ENCODE measurements at places on chromosomes 1 and 21.

DNA sequence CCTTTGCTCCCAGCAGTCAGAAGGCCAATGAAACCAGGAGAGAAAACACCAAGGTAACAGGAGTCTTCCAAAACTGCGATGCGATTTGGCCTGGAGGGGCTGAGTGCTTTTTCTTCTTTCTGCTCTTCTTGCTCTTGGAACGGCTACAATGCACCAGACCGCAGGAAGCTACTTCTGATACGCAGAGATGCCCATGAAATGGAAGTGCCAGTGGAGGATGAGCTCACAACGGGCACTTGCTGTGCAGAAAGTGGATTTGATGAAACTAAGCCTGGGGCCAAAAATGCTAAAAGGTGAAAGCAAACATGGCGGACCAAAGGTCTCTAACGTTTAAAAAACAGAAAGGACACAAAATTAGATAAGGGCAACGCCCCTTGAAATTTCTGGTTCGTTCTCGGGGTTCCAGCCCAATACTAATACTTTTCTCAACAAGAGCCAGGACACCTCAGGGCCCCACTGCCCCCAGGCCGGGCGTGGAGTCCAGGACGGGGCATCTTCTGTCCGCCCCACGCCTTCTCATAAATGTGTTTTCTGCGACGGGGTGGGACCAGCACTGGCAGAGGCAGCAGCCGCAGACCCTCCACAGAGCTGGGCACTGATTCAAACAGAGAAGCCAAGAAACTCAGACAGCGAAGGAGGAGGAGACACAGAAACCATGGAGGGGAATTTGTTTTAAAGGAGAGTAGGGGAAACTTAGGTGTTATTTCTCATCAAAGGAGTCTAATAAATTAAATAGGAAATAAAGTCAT lies 101.3 kb downstream of the CRYAA start:
- no peak for DNase-seq

- no peak for DNase-seq
Measured at GRCh38 chr1:237851210-237851845, 39.4 kb downstream of the ZP4 start.

GRCh38 chr1:1085911-1086841 lies 12.1 kb upstream of the RNF223 start:
- DNase-seq, result no peak

DNA sequence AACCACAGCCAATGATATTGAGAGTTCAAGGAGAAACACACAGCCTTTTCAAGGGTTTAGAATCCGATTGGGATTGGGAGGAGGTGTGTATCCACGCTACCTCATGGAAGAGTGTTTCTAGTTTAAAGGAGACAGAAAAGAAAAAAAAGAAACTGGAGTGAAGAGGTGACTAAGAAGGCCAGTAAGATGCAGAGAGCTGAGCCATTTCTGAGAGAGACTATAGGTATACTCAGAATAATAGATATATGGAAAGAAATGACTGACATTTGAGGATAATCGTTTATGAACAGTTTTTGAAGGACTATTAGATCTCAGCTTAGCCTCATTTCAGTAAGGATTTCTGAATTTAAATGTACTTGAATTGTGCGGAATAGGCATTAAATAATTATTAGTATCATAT lies 42.8 kb downstream of the LRRC8C start:
- no peak for DNase-seq

- peak; percentile 49 for DNase-seq
Measured at GRCh38 chr1:223716302-223716862, 4.0 kb downstream of the CAPN2 start.

DNA sequence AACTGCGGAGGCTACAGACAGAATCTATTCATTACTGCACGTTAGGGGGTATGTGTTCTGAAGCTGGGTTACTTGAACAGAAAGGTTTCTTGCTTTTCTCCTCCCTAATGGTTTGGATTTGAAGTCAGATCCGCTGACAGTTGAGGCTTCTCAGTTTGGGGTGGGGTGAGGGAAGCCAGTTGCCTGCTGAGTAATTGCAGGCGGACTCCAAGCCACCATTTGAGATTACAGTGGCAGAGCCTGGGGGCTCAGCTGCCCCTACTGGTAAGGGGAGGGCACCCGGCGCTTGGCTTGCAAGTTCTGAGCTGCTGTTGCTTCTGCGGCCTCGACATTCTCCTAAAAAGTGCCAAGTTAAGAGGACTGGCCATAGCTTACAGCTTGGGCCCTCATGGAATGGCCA lies 2.0 kb downstream of the GRHL3 start:
- DNase-seq, result no peak

DNA sequence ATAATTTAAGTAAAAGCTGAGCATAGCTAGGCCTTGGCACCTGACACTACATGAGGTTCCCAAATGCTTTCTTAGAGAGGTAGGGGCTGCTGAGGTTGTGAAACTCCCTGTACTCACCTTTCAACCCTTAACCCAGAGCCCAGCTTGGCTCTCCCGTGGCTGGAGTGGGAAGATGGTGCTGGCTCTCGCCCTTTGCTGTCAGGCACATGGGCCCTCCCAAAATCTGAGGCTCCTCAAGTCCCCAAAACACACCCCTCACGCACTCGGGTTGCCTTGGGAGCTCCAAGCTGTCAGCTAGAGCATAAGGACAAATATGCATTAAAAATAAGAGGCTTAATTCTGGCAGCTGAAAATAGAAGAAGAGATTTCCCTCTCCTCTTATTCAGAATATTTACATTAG lies 46.7 kb upstream of the PLPPR4 start:
- no peak for DNase-seq

GRCh38 chr1:236654957-236655356 lies 31.3 kb upstream of the ACTN2 start:
- DNase-seq, result no peak

GRCh38 chr1:10779201-10779600 lies 17.2 kb downstream of the CASZ1 start:
- no peak for DNase-seq

GRCh38 chr1:55673416-55673815 lies 458.3 kb upstream of the USP24 start:
- DNase-seq, result no peak

DNA sequence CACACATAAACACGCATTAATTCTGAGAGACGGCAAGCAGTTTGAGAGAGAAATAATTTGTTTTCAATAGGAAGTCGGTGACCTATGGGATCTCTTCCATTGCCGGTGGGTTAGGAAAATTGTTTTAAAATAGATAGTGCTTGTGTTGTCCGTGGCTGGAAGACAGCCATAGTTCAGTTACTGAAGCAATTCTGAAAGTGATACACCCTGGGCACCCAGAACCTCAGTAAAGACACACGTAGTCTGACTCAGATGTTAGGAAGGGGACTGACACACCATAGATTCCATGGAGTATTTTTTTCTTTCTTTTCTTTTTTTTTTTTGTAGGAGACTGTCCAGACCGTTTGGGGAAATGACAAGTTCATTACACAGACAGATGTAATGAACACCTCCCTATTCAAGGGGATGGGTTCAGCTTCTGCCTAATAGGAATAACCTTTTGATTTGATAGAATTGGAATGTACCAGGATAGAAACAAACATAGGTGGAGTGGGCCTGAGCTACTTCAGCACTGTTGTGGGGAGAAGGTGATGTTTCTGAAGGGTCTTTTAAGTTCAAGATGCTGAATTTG lies 1.6 kb downstream of the C1orf21 start:
- no peak for DNase-seq

DNA sequence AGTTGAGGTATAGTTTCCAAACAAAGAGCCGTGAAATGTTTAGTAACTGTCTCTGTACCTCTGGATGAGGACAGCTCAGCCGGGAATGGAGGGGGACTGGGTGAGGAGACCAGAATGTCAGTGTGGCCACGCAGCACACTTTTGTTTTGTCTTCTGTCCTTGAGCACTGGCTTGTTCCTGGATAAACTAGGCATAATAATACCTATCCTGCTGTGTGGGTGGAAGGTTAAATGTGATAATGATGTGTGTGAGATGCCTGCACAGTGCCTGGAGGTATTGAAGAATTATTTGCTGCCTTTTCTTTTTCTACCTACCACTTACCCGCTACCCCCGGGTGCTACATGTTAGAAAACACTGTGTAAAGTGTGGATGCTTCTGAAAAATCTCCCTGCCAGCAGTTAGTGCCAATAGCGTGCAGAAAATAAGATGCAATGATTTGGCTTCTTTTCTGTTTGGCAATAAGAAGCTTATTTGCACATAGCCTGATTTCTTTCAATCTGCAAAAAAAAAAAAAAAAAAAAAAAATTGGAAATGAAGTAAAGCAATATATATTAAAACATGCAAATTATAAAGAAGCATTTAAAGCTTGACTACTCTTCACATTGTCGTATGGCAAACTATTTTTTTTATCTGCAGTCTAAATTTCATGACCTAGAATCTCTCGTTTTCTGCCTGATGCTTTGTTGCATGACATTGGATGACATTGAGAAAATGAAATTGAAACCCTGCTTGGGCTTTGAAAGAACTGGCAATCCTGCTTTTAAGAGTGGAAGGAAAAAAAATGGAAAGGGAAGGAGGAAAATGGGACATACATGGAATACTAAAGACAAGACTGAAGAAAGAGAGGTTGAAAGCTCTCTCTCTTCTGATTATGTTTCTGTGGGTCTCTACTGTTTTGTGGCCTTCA lies 89.5 kb downstream of the DISC1 start:
- DNase-seq, result no peak

- DNase-seq, result no peak
Measured at GRCh38 chr1:226428348-226428747, 20.5 kb upstream of the PARP1 start.

- DNase-seq, result no peak
Measured at GRCh38 chr1:66580081-66580480, 46.1 kb downstream of the SGIP1 start.

DNA sequence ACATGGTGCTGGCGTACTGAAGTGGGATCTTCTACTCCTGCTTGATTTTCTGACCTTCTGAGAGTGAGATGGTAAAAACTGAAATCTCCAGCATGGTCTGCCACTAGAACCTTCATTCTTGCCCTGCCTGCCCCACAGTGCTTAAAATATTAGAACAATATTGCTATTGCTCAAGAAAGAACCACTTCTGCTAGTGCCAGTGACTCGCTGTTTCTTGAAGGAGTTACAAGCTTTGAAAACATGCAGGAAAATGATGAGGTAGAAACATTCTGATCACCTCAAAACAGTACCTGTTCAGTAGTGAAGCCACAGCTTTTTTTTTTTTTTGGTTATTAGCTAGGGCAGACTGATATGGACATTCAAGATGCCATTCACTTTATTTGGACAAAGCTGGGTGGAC lies 95.3 kb downstream of the BACH1 start:
- DNase-seq, result no peak

DNA sequence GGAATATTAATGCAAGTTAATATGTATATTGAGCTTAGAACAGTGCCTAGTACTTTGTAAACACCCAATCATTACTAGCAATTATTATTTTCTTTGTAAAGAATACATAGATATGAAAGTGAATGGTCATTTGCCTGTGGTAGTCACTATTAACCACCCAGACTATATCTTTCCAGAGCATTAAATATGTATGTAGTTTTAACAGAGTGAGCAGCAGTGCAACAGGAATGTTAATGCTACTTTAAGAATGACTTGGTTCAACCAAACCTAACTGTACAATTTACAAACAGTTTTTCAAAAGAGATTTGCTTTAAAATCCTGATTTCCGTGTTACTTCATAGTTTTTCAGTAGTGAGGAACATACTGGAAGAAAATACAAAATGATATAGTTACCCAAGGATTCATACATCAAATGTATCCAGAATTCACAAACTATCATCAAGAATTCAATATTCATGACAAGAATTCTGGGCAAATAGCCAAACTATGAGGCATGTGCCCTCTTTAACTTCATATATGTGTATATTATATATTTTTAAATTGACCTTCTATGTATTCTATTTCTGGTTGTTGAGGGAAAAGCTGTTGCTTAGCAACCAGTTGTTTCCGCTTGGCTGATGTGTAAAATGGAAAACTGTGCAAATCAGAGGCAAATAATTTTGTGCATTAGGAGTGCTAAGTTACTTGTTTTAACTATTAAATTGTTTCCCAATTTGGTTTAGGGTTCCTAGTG lies 34.9 kb upstream of the IVNS1ABP start:
- no peak for DNase-seq

- DNase-seq, result no peak
Measured at GRCh38 chr1:36542024-36542961, 59.6 kb upstream of the CSF3R start.

DNA sequence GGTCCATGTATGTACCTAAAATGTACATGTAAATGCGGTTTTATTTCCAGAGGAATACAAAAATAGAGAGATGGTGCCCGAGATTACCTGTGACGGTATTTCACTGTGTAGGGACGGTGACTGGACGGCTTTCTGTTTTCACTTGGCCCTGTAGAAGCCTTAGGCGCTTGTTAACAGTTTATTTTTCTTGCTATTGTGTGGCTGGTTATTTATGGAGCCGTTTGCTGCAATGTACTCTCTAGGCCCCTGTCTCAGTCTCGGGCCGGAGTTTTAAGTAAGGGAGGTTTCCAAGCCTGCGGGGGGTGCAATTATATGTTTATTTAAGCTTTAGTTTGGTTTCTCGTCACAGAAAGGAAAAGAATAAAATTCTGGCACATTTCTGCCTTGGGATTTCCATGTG lies 413 bp downstream of the EFCAB7 start:
- DNase-seq, result no peak

DNA sequence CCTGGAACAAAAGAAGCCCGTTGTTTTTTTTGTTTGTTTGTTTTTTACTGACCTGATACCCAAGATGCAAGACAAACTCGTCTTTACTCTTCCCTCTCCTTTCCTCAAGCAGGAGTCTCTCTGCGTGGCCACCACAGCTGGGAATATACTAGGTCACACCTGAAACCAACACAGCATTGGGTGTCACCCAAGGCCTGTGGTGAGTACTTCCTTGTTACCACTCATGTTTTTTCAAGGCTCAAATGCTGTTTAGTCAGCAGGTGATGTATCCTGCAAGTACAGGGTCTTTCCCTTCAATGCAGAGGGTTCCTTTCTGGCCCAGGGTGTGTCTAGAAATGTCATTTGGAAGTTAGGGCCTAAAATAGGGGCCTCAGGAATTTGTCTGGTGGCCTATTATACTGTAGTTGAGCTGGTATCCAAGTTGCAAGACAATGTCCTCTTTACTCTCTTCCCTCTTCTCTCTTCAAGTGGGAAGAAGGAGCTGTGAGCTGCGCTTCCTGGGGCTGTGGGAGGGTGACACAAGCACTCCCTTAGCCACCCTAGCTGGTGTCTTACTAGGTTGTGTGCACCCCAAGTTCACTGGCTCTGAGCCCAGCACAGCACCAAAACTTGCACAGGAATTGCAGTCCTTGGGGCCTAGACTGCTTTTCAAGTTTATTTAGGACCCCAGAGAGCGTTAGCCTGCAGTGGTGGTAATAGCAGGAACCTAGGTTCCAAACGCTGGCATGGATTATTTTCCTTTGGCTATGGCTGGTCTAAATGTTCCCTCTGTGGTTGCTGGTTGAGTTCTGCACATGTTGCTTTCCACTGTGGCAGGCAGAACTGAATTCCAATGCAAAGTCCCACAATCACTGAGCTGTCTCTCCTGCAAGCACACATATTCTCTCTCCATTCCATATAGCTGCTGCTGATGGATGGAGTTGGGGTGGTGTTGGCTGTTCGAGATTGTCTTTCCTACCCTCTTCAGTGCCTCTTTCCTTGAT lies 91.4 kb upstream of the LYPLAL1 start:
- no peak for DNase-seq

DNA sequence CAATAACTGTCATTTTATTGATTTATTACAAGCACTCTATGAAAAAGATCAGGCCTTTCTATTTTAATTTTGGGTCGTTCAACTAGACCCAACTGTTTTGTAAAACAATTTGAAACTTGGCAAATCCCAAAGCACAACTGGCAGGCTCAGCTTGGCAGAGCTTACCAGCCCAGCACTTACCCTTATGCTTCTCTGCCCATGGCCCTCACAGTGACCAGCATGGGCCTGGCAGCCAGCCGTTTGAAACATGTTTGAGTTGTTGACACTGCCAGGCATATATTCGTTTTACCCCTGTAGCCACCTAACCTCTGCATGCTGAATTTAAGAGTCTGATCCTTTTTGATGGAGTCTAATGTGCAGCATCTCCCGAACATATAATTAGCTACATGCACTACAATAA lies 796.7 kb upstream of the ADGRL2 start:
- DNase-seq, result no peak
